Karpas-422 (cell line): ENCODE measurements at places on chromosomes 4 and X. TPM values are rescaled to one million over a fixed set of nuclear protein-coding genes. Genes with fewer than 3 reads are reported as not detected.

DNA sequence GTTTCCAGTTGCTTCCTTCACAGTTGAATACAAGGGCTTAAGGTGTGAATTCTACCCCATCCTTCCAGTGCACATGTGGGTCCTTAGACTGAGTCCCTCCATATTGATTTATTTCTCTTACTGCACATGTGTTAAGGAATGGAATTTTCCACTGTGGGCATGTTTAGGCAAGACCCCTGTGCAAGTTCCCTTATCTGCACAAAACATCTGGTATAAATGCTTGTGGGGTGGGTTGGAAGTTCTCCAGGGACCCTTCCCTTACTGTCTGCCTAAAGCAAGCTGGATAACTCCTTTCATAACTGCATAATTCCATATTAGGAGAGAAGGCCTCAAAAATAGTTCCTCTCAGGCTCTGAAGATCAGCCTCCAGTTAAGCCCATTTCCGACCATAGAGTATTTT, 570.9 kb downstream of the ADGRL3 start:
- no peak for DNase-seq

GRCh38 chr4:60989141-60989540, 211.0 kb upstream of the ADGRL3 start:
- DNase-seq, result no peak

DNA sequence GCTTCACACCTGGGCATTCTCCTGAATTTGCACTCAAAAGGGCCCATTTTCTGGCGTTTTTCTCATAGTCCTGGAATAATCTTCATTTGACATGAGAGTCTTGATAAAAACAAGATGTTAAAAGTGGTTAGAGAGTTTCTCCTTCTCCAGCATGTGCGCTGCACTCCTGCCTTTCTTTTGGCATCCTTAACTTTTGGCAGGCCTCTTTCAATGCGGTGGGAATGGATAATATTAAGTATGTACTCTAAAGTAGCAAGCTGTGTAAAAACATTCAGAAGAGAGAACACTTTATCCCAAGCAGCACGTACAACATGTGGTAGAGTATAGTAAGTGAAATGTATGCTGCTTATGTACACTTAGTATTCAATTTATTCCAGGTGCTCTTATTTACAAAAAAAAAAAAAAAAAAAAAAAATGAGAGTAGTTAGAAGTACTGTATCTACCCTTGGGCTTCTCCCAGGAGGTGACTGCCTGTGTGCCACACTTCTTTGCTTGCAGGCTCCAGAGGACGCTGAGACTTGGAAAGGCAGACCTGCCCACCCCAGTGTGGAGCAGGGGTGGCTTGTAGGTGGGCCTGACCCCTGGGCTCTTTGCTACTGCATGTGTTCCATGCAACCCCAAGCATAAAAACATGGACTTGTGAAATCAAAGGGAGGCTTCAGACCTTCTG, 3.9 kb downstream of the FGF2 start:
- no peak for DNase-seq

DNA sequence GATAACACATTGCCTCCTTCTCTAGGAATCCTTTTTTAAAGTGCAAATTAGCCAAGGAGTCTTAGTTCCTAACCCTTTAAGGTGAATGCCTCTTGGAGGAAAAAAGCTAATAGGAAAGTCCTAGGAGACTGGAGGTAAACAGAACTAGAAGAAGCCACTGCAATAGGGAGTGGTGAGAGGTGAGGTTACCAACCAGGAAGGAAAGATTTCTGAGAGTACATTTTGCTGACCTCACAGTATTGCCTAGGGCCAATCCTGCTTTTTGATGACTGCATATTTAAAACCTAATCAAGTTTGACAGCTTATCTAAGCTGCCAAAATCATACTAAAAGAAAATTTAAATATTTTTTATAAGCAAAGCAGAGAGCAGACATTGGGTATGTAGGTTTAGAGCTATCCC, 7.3 kb upstream of the CUL4B start:
- no peak for DNase-seq

- no peak for DNase-seq
These were observed 1.5 kb downstream of the EVC start for GRCh38 chr4:5712517-5712916.

- DNase-seq, result no peak
These were observed 14.5 kb upstream of the NDUFC1 start for GRCh38 chr4:139316733-139317132.

DRD5 gene
- not detected in 2 replicates for total RNA-seq

COX7B2 gene
- not detected in 2 replicates for total RNA-seq

HSFX2 gene
- total RNA-seq, result not detected in 2 replicates

RAB40A gene
- 0.11 and 0.15 TPM in 2 replicates for total RNA-seq
